Glutamatergic neuron (in vitro differentiated cells): ENCODE measurements at places on chromosomes 6 and 20. TPM values are rescaled to one million over a fixed set of nuclear protein-coding genes. Genes with fewer than 3 reads are reported as not detected.
A peak's percentile ranks its signal among the peaks of the same experiment; 100 is the strongest.

GRCh38 chr6:168666170-168666569, 225.2 kb downstream of the SMOC2 start:
- no peak for DNase-seq
- H3K4me3 ChIP-seq: no peak overlapping the region
- no peak overlapping the region for H3K27ac ChIP-seq
- no peaks in the 10 kb centered on the region for H3K36me3 ChIP-seq

DNA sequence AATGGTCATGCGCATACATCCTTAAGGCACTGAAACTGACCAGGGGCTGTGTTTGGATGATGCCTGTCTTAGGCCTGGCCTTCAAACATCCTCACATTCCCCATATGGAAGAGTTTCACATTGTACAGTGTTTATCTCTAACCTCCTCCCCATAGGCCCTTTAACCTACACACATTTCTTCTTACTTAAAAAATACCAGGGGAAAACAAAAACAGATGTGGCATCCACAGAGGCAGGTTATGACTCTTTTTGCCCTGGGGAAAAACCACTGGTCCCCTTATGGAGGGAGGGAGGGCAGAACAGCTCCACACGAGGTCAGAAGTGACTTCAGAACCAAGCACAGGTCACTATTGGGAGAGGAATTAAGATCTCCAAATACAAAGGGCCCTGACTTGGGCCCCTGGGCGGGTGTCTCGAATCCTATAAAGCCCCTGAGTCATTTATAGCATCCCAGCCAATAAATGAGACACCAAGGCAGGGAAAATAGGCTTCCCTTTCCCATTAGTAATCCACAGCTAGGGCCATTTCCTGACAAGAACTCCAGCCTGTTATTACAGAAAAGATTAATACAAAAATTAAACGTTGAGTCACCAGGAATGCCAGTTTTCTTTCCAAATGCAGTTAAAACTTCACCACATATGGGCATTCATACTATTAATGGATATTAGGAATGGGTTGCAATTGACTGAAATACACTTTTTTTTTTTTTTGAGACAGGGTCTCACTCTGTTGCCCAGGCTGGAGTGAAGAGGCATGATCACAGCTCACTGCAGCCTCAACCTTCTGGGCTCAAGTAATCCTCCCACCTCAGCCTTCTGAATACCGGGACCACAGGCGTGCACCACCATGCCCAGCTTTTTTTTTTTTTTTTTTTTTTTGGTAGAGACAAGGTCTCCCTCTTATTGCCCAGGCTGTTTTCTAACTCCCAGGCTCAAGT, 107.2 kb downstream of the ATP9A start:
- DNase-seq: no peak
- H3K27ac ChIP-seq: no peak overlapping the region
- H3K27me3 ChIP-seq: no peaks in the 10 kb centered on the region
- H3K4me1 ChIP-seq: no peaks in the 10 kb centered on the region

GRCh38 chr20:41650231-41650948, 32.2 kb upstream of the CHD6 start:
- no peak for DNase-seq
- H3K27ac ChIP-seq: peak overlapping the region; percentile 65
- no peaks in the 10 kb centered on the region for H3K27me3 ChIP-seq
- H3K4me1 ChIP-seq: peaks cover 19% of the 10 kb centered on the region

DNA sequence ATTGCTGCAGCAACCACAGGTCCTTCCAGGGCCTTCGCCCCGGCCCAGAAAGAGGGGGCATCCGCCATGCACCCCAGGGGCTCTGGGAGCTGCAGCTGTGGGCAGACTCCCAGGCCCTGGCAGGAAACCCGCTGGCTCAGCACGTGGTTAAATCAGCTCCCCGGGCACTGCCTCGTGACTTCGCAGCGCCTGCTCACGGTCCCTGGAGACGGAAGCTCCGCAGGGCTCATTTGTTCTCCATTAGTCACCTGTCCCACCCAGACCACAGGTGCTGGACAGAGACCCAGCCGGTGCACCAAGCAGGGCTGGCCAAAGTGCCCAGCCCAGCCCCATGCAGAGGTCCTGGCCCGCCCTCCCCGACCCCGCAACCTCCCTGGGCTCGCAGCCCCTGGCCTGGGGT, 14.7 kb downstream of the KCNQ2 start:
- no peaks in the 10 kb centered on the region for H3K36me3 ChIP-seq
- H3K4me3 ChIP-seq: no peak overlapping the region
- DNase-seq: no peak

The CLPSL2 gene
- total RNA-seq: not detected

The DNPH1 gene
- total RNA-seq: 3.5 TPM

GRCh38 chr6:106702451-106703110, 73.2 kb downstream of the QRSL1 start:
- H3K4me3 ChIP-seq: no peak overlapping the region
- peaks cover 9% of the 10 kb centered on the region for H3K36me3 ChIP-seq
- DNase-seq: no peak
- H3K27me3 ChIP-seq: no peaks in the 10 kb centered on the region
- H3K27ac ChIP-seq: no peak overlapping the region

DNA sequence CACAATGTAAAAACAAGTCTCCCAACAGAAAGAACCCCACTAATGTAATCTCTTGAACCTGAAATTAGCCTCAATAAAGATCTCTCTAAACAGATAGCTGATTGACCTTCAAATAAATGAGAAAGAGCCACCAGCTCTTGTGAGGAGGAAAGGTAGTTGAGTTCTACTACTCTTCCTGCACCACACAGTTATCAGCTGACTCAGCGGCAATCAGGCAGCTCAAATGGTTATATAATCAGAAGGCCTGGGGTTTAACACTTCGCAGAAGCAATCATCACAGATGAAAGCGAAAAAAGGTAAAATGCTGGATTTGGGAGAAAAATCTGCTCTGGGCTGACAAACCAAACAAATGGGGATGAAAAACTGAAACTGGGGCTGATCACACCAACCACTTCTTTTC, 91.8 kb downstream of the CHD6 start:
- H3K27me3 ChIP-seq: no peaks in the 10 kb centered on the region
- DNase-seq: no peak
- peaks cover 17% of the 10 kb centered on the region for H3K4me1 ChIP-seq
- H3K4me3 ChIP-seq: no peak overlapping the region

DNA sequence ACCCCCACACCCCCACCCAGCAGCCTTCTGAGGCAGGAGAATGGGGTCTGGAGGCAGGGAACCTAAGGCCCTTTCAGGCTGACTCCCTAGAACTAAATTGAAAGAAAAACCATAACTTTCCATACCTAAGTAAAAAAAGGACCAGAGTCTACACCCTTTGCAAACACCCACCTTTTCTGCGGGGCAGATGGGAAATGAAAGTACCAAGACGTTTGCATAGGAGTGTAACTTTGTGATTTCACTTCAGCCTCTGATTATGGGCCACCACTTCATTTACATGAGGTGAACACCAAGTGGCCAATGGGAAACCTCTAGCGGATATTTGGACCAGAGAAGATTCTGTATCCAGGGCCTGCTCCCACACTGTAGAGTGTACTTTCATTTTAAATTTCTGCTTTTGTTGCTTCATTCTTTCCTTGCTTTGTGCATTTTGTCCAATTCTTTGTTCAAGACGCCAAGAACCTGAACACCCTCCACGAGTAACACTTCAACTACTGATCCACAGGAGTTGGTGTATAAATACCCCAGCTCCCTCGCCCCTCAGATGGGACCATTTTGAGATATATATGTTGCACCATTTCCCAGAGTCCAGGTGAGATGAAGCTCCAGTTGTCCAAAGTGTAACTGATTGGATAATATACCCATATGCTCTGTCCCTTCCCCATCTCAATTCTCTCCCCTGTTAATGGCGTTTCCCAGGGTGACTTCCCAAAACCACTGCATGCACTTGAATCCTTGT, 18.9 kb upstream of the SRSF6 start:
- H3K36me3 ChIP-seq: no peaks in the 10 kb centered on the region
- no peak overlapping the region for H3K27ac ChIP-seq
- H3K27me3 ChIP-seq: peaks cover 3% of the 10 kb centered on the region
- DNase-seq: no peak

- H3K4me3 ChIP-seq: no peak overlapping the region
- H3K36me3 ChIP-seq: no peaks in the 10 kb centered on the region
- no peak overlapping the region for H3K27ac ChIP-seq
These were observed 62.0 kb downstream of the ATXN1 start for GRCh38 chr6:16698997-16699868.

- H3K4me3 ChIP-seq: no peak overlapping the region
- no peak for DNase-seq
- H3K4me1 ChIP-seq: peaks cover 7% of the 10 kb centered on the region
- H3K36me3 ChIP-seq: peaks cover 13% of the 10 kb centered on the region
- no peaks in the 10 kb centered on the region for H3K27me3 ChIP-seq
These were observed 30.0 kb upstream of the ZBP1 start for GRCh38 chr20:57650266-57650665.

The LY6G6F gene
- total RNA-seq: not detected

GRCh38 chr6:90663106-90663505, 76.2 kb upstream of the MAP3K7 start:
- H3K36me3 ChIP-seq: no peaks in the 10 kb centered on the region
- no peak overlapping the region for H3K4me3 ChIP-seq
- no peak overlapping the region for H3K27ac ChIP-seq
- DNase-seq: no peak
- peaks cover 3% of the 10 kb centered on the region for H3K4me1 ChIP-seq

- H3K27ac ChIP-seq: peak overlapping the region; percentile 16
- peaks cover 30% of the 10 kb centered on the region for H3K4me1 ChIP-seq
- DNase-seq: no peak
These were observed 8.0 kb downstream of the INSM1 start for GRCh38 chr20:20375862-20376261.
